GM04503 (cell line): ENCODE measurements at places on chromosomes 2 and 18.

GRCh38 chr2:179669196-179669595 lies 192.2 kb downstream of the ZNF385B start:
- no peak for DNase-seq

- no peak for DNase-seq
Measured at GRCh38 chr2:152682663-152683062, 34.6 kb downstream of the PRPF40A start.

DNA sequence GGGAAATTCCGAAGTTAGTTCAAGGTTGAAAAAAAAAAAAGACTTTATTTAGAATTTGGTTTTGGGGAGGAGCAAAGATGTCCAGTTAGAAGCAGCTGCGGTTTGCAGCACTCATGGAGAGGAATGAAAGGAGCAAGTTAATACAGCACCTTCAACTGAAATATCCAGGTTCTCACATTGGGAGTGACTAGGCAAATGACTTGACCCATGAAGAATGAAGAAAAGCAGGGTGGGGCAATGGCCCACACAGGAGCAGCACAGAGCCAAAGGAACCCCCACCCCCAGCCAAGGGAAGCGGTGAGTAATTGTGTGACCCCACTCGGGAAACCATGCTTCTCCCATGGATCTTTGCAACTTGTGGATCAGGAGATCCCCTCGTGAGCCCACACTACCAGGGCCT lies 32.8 kb downstream of the ZNF892 start:
- no peak for DNase-seq

GRCh38 chr2:141048951-141049350 lies 1081.9 kb downstream of the LRP1B start:
- no peak for DNase-seq

- DNase-seq = no peak
Measured at GRCh38 chr2:170340693-170341068, 162.7 kb downstream of the MYO3B start.

DNA sequence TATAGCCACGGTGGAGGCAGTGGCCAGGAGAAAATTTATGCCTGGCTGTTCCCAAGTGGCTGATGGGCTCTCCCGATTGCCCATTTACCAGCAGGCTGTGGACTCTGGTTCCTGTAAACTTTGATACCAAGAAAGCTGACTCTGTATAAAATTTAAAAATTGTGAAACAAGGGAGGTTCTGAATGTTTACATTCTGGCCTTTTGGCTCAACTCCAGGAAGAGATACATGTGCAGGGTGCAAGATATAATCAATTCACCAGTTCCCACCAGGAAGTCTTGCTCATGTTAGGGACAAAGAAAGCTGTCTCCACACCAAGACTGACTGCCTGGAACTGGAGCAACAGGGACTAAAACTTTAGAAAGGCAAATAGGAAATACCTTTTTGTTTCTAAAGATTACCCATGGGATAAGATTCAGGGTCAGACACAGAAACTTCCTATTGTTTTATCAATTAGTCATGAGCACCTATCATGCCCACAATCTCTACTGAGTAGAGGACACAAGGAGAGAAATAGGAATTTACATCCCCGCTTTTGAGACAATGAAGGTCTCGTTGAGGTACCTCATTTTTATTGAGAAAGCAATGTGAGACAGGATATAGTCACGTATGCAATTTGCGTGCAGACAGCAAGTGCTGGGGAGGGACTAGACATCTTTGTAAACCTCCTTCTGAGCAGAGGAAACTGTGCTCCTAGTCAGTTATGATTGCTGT lies 123.5 kb downstream of the LIPG start:
- DNase-seq = no peak

- no peak for DNase-seq
Measured at GRCh38 chr2:74007711-74008110, 23.0 kb downstream of the TET3 start.

GRCh38 chr18:74290021-74290420 lies 1.7 kb downstream of the CYB5A start:
- DNase-seq = no peak

DNA sequence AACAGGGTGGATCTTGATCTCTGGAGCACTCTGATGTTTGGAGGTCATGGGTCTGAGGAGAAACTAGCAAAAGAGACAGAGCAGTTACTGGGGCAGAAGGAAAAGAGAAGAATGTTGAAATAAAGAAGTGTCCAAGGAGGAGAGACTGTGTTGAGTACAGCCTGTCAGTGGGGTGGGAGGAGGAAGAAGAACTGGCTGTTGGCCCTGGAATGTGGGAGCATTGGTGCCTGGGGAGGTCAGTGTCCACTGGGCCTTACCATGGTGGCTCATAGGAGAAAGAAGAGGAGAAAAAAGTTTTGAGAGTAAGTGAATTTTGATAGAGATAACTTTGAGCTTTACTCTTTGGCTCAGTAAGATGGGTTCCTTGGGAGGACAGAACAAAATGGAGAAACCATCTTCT lies 499.0 kb downstream of the TXNL1 start:
- no peak for DNase-seq

- DNase-seq = no peak
Measured at GRCh38 chr2:6812857-6813530, 52.7 kb downstream of the CMPK2 start.

GRCh38 chr2:136468799-136469369 lies 296.5 kb upstream of the THSD7B start:
- DNase-seq = no peak

- no peak for DNase-seq
Measured at GRCh38 chr2:98775146-98775986, 44.4 kb upstream of the MGAT4A start.

DNA sequence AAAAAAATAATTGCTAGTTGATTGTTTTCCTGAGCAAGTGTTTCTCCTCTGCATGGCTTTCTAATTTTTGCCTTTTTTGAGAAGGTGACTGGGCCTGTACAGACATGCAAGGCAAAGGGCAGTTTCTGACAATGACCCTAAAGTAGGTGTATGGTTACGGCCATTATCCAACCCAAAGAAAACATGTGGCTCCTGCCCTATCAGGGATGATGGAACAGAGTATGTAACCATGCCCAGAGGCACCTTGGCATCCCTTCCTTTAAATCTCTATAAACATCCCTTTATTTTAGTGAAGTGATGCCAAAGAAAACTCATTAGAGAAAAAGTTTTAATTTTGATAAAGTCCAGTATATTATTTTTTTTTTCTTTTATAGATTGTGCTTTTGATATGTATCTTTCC lies 217.5 kb downstream of the LPIN1 start:
- DNase-seq = no peak

- no peak for DNase-seq
Measured at GRCh38 chr2:110883406-110883805, 151.0 kb downstream of the ACOXL start.

DNA sequence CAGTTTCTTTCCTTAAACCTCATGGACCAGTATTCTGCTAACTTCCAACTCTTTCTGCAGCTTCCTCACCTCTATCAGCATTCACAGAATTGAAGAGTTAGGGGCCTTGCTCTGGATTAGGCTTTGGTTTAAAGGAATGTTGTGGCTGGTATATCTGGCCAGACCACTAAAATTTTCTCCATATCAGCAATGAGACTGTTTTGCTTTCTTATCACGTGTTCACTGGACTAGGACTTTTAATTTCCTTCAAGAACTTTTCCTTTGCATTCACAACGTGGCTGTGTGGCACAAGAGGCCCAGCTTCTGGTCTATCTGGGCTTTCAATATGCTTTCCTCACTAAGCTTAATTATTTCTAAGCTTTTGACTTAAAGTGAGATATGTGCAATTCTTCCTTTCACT lies 33.4 kb downstream of the SP3 start:
- no peak for DNase-seq

DNA sequence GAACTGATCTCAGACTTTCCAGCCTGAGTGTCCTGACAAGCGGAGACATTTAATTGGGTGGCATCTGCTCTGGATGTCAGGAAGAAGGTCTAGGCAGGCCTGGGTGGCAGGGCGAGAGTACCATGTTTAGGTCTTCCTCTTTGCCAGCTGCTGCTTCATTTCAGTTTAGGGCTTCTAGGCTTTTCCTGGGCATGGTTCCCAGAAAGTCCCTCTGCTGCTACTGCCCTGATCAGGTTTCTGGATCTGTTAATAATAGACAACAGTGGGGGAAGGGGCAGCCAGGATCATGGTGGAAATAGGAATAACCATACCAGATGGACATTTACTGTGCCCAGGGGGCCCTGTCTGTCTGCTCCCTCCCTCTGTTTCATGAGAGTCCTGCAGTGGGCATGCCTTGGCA lies 2.3 kb upstream of the PLCD4 start:
- DNase-seq = no peak

DNA sequence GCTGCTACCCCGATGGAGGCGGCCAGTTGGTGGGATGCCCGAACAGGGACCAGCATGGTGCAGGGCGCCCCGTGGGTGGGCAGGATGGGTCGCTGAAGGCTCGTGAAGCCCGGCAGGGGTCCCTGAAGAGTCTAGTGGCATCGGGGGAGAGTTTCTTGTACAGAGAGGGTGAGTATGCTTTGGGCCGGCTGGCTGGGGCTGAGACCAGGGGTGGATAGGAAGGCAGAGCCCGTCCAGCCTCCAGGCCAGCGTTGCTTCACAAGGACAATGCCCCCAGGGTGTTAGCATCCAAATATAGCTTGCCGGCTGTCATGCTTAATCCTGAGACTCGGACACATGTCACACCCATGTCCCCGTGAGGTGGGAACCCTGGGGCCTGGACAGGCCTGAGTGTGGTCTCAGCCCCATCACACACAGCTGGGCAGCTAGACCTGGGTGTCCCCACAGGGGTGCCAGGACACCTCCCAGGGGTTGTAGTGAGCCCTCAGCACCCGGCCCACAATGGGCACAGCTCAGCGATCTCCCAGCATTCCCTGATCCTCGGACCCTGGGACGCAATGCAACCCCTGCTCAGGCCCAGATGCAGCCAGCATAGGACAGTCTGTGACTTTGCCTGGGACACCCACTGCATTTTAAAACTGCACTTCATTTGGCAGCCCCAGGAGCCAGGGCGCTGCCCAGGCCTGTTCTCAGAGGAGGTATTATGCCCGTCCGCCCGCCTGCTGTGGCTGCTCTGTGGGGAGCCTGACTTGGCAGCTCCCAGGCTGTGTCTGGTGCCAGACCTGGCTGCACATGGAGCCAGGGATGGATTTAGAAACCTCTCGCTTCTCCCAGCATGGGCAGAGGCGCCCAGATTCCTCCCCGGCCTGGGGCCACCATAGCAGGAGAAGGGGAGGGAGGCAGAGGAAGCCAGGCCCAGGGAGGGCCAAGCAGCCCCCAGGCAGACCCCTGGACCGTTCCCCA lies 36.4 kb downstream of the RAMP1 start:
- DNase-seq = no peak

GRCh38 chr2:33502025-33502424 lies 25.6 kb downstream of the RASGRP3 start:
- no peak for DNase-seq

- DNase-seq = no peak
Measured at GRCh38 chr18:71678144-71678543, 866.0 kb downstream of the CBLN2 start.

DNA sequence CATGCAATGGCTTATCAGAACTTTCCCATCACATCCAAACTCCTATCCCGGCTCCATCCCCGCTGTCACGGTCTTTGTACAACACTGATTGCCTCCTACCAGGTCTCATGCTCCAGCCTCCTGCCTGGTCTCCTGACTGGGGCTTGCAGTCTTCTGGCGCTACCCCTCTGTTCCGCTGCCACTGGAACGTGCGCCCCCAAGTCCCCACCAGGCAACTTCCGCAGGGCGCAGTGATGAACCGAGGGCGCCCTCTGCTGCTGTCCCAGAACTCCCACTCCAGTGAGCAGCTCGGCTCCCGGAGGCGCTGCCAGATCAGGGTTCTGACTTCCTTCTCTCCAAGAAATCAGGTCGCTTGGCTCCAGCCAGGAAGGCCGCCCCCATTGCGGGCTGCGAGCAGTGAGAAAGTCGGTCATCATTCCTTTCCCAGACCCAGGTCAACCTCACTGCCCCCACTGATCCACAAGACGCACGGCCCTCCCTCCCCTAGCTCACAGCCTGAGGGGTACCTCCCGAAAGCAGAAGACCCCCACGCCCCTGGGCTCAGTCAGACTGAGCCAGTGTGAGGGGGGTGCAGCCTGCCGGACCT lies 43.9 kb upstream of the RAB11FIP5 start:
- DNase-seq = no peak

GRCh38 chr2:200155652-200156051 lies 150.8 kb upstream of the SPATS2L start:
- DNase-seq = no peak

GRCh38 chr18:57698571-57699276 lies 77.1 kb upstream of the NARS1 start:
- peak; percentile 34 for DNase-seq

DNA sequence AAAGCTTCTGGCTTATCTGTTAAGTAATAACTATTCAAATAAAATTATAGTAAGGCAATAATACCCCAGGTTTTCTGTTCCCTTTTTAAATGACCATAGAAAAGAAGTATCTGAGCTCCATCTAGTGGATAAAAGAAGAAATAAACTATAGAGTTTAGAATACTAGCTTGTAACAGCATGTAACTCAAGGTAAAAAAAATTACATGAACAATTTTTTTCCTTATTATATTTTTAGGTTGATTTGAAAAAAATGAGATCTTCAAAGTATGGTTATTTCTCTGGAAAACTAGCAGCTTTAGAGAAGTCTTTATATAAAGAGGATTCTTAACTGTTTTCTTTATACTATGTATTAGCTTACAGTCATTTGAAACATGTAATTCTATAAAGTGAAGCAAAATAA lies 58.1 kb downstream of the NCKAP1 start:
- peak; percentile 5 for DNase-seq

- no peak for DNase-seq
Measured at GRCh38 chr2:55026202-55026601, 24.0 kb downstream of the RTN4 start.

DNA sequence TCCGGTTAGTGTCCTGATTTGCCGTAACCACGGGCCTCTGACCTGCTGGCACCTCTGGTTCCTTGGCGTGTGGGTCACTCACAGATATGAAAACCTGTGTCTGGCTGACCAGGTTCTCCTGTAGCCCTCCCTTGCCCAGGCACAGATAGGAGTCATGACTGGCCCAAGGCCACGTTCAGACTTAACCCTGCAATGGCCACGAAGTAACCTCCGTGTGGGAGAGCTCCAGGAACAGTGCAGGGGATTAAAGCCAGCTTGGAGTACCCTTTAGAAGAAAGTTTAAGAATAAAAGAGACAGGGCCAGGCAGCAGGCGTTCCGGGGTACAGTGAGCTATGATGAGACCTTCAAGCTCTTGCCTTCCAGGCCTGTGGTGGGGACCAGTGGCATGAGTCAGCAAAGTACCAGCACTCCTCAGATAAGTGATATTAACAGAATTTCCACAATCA lies 25.5 kb downstream of the CENPO start:
- no peak for DNase-seq

GRCh38 chr2:27081984-27082772 lies 3.8 kb downstream of the EMILIN1 start:
- no peak for DNase-seq

GRCh38 chr2:8680822-8681760 lies 765 bp upstream of the ID2 start:
- no peak for DNase-seq
